ENCODE measurements at places on chromosomes 13 and 19.

GRCh38 chr13:51058461-51059167 is 52.5 kb downstream of the C13orf42 start:
- no peak for ATAC-seq

DNA sequence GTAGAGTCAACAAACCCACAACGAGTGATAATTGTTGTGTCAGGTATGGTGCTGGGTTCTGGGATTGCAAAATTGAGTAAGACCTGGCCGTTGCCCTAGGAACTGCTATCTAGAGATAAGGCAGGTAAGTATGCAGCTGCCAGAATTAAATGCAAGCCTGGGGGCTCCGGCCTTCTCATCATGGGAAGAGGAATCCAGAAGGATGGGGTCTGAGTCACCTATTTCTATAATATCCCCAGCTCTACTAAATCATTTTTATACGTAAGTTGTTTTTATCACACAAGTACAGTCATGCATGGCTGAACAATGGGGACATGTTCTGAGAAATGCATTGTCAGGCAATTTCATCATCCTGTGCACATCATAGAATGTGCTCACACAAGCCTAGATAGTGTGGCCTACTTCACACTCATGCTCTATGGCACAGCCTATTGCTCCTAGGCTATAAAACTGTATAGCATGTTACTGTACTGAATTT is 203.0 kb downstream of the KLF5 start:
- ATAC-seq, result no peak

DNA sequence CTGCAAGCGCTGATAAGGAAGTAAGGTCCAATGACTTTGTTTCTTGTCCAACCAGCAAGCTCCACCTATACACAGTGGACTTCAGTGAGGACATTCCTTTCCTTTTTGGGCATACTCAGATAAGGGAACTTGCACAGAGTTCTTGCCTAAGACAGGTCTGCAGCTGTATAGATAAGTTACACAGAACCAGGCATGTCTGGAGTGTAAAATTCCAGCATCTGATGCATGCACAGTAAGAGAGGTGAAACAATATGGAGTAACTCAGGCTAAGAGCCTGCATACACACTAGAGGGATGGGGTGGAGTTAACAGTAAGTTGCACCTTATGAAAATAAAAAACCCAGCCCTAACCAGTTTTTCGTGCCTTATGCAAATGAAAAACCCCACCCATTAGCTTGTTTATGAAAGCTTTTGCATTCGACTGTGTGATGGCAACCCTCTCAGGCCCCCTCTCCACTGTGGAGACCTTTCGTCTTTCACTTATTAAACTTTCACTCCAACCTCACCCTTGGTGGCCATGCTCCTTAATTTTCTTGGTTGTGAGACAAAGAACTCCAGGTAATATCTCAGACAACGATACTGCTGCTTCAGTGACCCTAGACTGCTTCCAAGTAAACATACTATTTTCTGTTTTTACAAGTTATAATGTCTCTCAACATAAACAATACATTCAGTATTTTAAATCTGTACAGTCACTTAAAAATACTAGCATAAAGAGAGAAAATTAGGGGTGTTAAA is 2859.0 kb upstream of the PCDH20 start:
- ATAC-seq, result no peak

DNA sequence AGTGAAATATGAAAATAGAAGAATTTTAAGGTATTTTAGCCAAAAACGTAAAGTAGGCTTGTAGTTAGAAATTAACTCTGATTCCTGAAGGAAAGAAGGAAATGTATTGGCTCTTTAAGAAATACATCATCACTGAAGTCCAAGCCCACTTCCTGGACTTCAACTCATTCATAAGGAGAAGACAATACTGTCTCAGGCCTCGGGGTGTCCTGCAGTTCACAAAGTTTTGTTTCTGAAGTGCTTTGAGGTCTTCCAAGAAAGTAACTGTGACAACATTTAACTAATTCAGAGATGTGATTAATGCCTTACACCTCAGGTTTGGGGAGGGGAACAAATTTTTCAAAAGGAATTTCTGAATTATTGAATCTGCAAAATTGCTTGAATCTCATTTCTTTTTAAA is 65.8 kb upstream of the STARD13 start:
- ATAC-seq, result no peak

- ATAC-seq, result no peak
Observed at GRCh38 chr13:51577690-51578089, 6.6 kb upstream of the WDFY2 start.

DNA sequence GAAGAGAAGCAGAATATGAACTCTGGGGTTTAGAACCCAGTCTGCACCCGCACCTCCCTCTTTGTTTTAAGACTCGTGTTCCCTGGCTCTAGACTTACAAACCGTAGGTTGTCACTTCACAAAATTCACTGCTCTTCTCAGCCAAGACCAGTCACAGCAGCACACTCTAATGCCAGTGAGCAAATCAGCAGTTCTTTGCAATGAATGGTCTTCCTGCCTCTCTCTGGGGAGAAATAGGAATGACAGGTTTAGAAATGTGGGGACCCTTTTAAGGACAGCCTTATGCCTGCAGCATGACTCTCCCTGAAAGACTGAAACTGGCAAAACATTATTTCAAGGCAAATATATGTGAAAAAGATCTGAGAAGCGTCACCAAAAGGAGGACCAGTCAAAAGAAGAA is 156.9 kb downstream of the KCTD15 start:
- ATAC-seq, result no peak

GRCh38 chr19:17658240-17658639 is 29.9 kb downstream of the UNC13A start:
- ATAC-seq, result no peak

DNA sequence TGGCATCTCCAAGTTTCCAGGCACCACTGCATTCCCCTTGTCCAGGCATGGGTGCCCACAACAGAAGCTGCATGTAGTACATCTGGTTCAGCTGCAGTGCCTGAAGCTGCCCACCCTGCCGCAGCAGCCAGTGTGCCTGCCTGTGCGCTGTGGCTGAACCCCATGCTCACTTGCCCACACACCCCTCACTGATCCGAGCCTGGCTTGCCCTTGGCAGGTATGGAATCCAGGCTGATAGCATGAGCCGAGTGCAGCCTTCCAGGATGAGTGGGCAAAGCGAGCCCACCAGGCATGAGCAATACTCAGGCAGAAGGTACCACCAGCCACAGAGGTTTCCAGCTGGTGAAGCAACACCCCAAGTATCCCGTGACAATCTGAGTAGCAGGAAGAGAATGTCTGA is 280.3 kb upstream of the KLF12 start:
- no peak for ATAC-seq

DNA sequence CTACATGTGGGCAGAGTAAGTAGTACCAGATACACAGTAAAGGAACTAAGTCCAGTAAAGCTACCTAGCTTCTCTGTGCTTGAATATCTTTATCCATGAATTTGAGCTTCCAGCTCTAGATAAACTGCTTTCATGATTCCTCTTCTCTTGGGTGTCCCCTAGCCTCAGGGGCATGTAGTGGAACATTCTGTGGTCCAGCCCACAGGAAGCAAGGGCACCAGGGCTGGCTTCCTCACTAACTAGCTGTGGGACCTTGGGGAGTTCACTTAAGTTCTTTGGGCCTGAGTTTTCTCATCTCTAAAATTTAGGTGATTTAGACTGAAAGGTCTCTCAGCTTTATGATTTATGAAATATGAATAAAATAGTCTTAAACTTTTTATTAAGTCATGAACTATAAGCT is 185.7 kb downstream of the KATNAL1 start:
- ATAC-seq, result no peak

GRCh38 chr13:91308299-91308698 is 39.2 kb upstream of the MIR17HG start:
- ATAC-seq, result peak; percentile 35

DNA sequence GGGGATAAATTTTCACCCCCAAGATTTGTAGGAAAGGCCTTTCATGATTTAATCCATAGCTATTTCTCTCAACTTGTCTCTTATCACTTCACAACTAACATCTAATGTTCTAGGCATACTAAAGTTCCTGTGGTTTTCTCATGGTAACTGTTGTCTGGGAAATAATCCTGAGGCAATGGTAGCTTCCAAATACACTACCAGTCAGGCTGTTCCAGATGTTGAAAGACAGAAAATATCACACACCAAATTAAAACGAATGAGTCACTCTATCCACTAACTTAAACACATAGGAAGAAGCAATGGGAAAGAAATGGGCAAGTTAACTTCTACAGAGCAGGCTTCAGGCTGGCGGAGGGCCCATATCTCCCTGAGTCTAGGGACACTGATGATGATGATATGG is 77.7 kb upstream of the MYO16 start:
- no peak for ATAC-seq

DNA sequence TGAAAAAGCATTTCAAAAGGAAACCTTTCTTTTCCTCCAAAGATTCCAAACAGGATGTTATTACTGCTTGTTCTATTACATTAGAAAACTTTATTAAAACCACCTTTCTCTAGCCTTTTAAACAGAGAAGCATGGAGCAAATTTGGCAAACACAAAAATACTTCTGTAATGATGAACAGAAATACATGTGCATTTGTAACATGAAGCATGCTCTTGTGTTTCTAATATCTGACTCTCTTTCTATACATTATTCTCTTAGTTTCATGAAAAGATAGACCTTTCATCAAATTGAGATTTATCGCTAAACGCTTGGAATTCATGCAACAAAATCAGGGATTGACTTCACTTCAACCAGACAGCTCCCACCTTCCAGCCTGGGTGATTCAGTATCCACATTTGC is 152.8 kb upstream of the IRS2 start:
- no peak for ATAC-seq

- no peak for ATAC-seq
Observed at GRCh38 chr13:40595693-40596092, 70.7 kb downstream of the FOXO1 start.

DNA sequence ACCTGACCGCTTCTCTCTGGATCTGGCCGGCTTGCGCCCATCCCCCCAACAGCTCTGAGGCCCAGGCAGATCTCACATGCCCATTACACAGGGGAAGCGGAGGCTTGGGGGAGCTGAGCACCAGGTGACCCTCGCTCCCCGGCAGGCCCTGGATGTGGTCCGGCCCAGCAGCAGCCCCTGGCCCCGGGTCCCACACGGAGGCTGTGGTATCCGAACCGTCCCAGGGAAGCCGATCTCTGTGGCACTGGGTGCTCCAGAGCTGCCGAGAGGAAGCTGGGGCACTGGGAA is 27.7 kb downstream of the SBNO2 start:
- no peak for ATAC-seq

DNA sequence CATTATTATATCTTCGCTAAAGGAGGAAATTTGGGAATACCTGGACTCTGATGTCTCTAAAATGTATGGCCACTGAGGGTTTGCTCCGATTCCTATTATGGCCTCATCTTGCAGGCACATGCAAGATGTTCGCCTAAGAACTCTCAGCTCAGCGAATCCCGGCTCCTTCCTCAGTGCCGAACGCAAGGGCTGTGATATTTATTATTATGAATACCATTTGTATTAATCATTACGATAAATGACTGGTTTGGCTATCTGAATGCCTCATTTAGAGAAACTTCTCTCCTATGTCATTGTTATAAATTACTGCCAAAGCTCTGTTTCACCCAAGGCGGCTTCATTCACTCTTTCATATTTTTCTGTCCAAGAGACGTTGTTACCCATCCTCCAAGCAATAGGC is 369.7 kb upstream of the TSHZ3 start:
- no peak for ATAC-seq

DNA sequence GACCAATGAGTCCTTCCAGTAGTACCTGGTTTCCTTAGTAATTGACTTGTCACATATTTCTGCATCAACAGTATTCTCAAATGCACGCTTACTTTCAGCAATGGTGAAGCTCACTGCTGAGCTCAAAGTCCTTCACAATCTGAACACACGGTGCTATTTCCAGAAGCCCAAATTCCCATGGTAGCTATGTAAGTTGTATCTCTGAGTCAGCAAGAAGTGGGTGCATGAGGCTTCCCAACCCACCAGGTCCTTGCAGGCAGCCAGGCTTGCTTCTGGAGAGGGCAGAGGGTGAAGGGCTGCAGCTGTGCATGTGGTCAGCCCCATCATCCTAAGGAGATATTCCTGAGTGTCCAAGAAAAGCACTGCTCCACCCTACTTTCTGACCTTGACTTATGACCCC is 25.7 kb downstream of the COL4A2 start:
- no peak for ATAC-seq

DNA sequence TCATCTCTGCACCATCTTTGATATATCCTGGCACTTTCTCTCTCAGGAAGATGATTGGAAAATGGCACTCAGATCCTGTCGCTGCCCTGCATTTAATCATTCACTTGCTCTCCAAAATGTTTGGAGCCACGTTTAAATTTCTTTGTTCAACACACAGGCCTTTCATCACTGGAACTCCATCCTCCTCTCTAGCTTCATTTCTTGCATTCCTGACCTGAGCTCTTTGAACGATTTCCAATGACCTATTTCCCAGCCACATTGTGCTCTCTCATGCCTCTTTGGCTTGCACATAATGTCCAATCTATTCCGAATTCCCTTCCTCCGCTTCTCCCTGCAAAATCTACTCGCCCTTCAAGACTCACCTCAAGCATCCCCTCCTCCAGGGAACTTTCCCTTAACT is 287.4 kb upstream of the NBEA start:
- ATAC-seq, result no peak

GRCh38 chr19:4197625-4198466 is 15.4 kb downstream of the ANKRD24 start:
- ATAC-seq, result no peak

DNA sequence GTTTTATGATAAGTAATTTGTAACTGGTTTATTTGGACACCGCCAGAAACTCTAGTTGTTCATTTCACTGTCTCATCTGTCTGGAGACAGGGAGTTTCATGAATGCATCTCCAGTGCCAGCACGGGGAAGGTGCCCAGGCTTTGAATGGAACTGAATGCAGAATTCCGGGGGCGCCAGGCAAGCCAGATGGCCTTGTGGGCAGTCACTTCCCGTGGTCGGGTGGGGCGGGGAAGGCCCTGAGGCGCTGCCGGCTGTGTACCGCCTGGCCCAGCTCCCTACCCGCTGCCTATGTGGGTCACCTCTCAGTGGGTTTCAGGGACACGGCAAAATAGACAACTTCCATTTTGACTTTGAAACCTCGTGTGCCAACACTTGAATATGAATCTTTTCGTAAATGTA is 28.8 kb upstream of the MCF2L start:
- no peak for ATAC-seq

DNA sequence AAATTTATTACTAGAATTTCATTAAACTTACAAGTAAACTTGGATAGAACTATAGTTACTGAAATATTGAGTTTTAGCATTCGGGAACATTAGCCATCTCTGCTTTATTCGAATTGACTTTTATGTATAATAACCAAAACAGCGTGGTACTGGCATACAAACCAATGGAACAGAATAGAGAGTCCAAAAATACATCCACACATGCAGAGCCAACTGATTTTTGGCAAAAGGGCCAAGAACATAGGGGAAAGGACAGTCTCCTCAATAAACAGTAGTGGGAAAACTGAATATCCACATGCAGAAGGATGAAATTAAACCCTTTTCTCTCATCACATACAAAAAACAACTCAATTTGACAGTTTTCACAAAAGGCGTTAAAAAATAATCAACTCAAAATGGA is 84.3 kb downstream of the EPSTI1 start:
- ATAC-seq, result no peak

DNA sequence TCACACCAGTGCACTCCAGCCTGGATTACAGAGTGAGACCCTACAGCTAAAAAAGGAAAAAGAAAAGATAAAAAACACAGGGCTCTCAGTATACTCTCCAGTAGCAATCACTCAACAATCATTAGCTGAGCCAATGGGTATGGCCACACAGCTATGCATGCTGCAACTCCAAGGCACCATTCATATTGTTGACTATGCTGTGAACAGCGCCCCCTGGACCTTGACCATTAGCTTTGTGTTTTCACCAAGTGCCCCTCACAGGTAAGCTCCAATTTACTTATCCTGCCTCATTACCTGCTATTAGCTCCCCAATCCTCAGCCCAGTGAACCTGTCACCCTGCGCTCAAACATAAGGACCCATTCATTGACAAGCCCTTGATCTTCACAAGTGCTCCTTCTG is 35.8 kb downstream of the ZIC5 start:
- ATAC-seq, result no peak
